ENCODE measurements at places on chromosomes 3 and 15. TPM values are rescaled to one million over a fixed set of nuclear protein-coding genes. Genes with fewer than 3 reads are reported as not detected.
A peak's percentile ranks its signal among the peaks of the same experiment; 100 is the strongest.

The CLDN11 gene
- polyA plus RNA-seq, result 2.3 TPM

GRCh38 chr3:81268526-81268925, 492.9 kb downstream of the GBE1 start:
- no peak for DNase-seq

DNA sequence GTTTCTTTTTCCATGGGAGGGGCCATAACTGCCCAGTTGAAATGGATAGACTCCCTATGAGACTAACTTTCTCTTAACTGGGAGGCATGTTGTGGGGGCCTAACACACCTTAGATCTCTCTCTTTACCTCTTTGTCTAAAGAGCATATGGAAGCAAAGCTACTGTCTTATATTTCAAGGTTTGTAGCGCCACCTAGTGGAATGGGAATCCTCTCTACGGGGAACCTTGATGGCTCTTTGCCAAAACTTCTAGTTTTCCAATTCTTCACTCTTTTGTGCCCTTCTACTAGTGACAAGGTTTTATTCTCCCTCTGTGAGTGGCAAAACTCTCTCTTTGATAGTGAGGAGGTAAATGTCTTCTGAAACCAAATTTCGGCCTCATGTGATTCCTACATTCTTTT, 1030.4 kb upstream of the CADM2 start:
- DNase-seq, result no peak

- no peak for DNase-seq
Measured at GRCh38 chr3:183883291-183884096, 1.2 kb downstream of the PARL start.

The ADAMTSL3 gene
- 66.1 TPM for polyA plus RNA-seq

DNA sequence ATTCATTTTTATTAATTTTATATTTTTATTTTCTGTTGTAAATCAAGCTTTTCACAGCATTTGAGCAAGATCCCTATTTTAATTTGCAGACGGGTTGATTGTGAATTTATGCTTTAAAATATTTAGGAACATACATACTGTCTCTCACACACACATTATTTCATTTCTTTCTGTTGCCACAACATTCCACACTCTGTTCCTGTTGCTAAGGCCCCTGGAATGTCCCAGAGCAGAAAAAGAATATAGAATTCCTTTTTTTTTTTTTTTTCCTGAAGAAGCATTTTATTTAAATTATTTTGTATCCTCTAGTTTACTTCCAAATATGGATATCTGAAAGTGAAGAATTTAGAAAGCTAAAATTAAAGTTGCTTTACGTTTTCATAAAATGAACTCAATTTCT, 36.8 kb upstream of the SCAANT1 start:
- DNase-seq, result peak; percentile 77

The PROK2 gene
- polyA plus RNA-seq, result 1.3 TPM

The FAM81A gene
- 1.1 TPM for polyA plus RNA-seq

DNA sequence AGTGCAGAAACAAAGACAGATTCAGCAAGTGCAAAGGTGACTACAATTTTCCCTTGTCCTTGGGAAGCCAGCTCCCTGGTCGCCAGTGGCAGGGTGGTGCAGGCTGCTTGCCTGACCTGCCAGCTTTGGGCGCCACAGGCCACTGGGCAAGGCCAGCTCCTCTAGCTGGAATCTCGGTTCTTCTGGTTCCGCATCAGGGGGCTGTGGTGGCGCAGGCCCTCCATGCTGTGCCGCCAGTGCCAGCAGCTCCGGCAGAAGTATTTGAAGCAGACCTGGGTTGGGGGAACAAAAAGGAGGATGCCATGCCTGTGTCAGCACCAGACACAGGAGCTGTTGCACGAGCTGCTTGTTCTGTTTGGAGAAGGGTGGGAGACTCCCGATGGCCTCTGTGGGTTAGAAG, 4.2 kb upstream of the RPS17 start:
- no peak for DNase-seq

GRCh38 chr3:29267226-29267625, 13.6 kb upstream of the RBMS3 start:
- peak; percentile 34 for DNase-seq

- DNase-seq, result no peak
Measured at GRCh38 chr3:30440880-30441279, 165.5 kb upstream of the TGFBR2 start.

The ZKSCAN7 gene
- 5.3 TPM for polyA plus RNA-seq

- DNase-seq, result no peak
Measured at GRCh38 chr3:61578667-61579367, 17.4 kb downstream of the PTPRG start.
